Spinal cord (tissue), 10 donors: ENCODE measurements at places on chromosomes 5 and 9. TPM values are rescaled to one million over a fixed set of nuclear protein-coding genes. Genes with fewer than 3 reads are reported as not detected.

Gene PTPN3
- 6.3 TPM for polyA plus RNA-seq

Gene OR1Q1
- not detected for polyA plus RNA-seq

Gene GALNT12
- 2.6 TPM for polyA plus RNA-seq

Gene ZNF622
- polyA plus RNA-seq = 25.9 TPM

Gene OLFML2A
- 5.3 TPM for polyA plus RNA-seq

Gene DNAJC18
- polyA plus RNA-seq = 43.3 TPM

Gene KCNT1
- polyA plus RNA-seq = 17.8 TPM

Gene C9
- 0.08 TPM for polyA plus RNA-seq

Gene FSTL4
- polyA plus RNA-seq = 6.4 TPM

Gene LRRTM2
- polyA plus RNA-seq = 31.1 TPM

Gene PHYHD1
- 27.4 TPM for polyA plus RNA-seq

Gene FOXD4L3
- polyA plus RNA-seq = 0.24 TPM

Gene TMEM141
- 55.4 TPM for polyA plus RNA-seq

Gene CCDC69
- 7.1 TPM for polyA plus RNA-seq

Gene POLE3
- 44.1 TPM for polyA plus RNA-seq

Gene PCDHGA6
- 18.4 TPM for polyA plus RNA-seq

Gene MGAT1
- polyA plus RNA-seq = 59.1 TPM

Gene CATSPER3
- not detected for polyA plus RNA-seq

Gene ARSI
- polyA plus RNA-seq = 5.0 TPM

Gene GDF9
- polyA plus RNA-seq = 2.0 TPM
